Cortex of kidney (tissue), 1 donor: ENCODE measurements at places on chromosomes 3 and 15.

DNA sequence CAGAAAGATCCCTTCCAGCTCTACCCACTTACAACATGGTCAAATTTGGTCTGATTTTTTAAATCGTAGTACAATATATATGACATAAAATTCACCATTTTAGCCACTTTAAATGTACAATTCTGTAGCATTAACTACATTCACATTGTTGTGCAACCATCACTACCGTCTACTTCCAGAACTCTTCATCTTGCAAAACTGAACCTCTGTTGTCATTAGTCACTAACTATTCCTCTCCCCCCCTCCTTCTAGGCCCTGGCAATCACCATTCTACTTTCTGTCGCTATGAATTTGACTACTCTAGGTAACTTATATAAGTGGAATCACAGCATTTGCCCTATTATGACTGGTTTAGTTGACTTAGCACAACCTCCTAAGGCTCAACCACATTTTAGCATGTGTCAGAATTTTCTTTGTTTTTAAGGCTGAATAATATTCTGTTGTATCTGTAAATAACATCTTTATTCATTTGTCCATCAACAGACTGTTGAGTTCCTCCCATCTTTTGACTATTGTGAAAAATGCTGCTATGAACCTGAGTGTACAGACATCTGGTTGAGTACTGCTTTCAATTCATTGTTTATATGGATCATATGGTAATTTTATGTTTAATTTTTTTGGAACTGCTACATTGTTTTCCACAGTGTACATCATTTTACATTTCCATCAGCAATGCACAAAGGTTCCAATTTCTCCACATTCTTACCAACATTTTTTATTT is 35.5 kb upstream of the CCR2 start:
- no peak for DNase-seq

GRCh38 chr3:69182588-69183316 is 60.4 kb upstream of the LMOD3 start:
- DNase-seq: no peak

DNA sequence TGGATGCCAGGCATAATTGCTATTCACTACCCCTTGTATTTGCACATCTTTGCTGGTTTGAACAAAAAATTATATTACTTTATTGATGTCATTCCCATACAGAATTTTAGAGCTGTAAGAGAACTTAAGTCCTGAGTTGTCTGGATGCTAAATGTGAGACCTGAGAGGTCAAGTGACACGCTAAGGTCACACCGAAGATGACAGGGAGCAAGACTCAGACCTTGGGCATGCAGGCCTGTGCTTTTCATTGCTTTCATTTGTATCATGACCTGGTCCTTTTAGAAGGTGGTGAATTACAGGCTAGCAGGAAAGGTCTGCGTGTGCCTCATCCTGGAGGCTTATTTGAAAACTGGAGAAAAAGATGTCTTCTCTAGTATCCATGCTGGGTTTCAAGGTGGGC is 312.0 kb upstream of the RASGRP1 start:
- DNase-seq: no peak

- DNase-seq: no peak
Measured at GRCh38 chr3:108055931-108056330, 34.9 kb downstream of the CD47 start.

- DNase-seq: no peak
Measured at GRCh38 chr3:101861212-101861788, 12.0 kb downstream of the NFKBIZ start.

GRCh38 chr3:47291158-47291753 is 8.5 kb downstream of the KLHL18 start:
- DNase-seq: no peak
